ENCODE measurements at places on chromosomes 12 and 14.
A peak's percentile ranks its signal among the peaks of the same experiment; 100 is the strongest.

- no peak for DNase-seq
Observed at GRCh38 chr12:123546281-123546680, 12.8 kb upstream of the RILPL1 start.

DNA sequence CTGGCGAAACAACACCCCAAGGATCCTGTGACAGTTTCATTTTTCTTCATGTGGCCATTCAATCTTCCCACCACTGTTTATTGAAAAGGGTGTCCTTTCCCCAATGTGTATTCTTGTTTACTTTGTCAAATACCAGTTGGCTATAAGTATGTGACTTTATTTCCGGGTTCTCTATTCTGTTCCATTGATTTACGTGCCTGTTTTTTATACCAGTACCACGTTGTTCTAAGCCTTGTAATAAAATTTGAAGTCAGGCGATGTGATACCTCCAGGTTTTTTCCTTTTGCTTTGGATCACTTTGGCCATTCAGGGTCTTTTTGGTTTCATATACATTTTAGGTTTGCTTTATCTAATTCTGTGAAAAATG is 9.1 kb upstream of the MGAT4C start:
- no peak for DNase-seq

DNA sequence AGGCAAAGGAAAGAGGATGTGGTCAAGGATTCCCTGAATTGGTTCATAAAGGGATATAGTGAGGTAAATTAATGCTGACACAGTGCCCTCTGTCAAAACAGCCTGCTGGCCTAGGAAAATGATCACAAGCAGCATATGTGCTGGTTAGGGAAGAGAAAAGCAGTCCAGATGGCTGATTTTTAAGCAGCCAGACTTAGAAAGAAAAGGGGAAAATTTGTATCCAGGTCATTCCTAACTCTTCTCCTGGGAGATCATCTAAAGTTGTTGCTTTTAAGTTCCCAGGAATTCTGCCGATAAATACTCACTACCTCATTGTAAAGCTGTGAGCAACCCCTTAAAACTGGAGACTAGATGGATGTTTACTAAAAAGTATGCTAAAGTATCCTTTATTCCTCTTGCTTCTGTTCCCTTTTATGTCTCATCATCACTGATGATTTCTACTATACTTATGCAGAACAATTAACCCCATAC is 46.4 kb upstream of the CNOT2 start:
- no peak for DNase-seq

- DNase-seq: no peak
Observed at GRCh38 chr12:104106965-104107364, 31.0 kb downstream of the NFYB start.

- peak; percentile 10 for DNase-seq
Observed at GRCh38 chr12:100404769-100405407, 48.0 kb downstream of the SLC17A8 start.

GRCh38 chr14:81095539-81095938 is 125.2 kb downstream of the GTF2A1 start:
- DNase-seq: no peak

DNA sequence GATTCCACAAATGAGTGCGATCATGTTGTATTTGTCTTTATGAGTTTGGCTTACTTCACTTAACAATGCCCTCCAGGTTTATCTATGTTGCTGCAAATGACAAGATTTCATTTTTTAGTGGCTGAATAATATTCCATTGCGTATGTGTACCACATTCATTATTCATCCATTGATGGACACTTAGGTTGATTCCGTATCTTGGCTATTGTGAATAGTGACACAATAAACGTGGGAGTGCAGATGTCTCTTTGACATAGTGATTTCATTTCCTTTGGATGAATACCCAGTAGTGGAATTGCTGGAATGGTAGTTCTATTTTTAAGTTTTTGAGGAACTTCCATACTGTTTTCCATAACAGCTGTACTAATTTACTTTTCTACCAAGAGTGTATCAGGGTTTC is 23.5 kb downstream of the AKAP6 start:
- DNase-seq: no peak

DNA sequence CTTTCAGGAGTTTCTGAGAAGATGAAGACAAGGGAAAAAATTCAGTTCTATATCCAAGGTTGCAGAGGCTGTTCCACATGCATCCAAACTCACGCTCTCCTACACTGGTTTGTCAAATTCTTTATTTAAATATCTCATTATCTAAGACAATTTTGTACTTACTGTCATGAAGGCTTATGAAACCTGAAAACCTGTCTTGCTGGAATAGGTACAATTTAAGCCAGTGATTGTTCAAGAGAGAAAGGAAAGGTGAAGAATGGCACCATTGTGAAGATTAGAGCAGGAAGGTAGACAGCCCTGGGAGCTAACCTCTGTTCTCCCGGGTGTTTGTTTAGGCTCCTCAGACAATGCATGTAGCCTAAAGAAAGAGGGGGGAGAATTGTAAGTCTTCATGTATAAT is 315.1 kb upstream of the PRKD1 start:
- no peak for DNase-seq

DNA sequence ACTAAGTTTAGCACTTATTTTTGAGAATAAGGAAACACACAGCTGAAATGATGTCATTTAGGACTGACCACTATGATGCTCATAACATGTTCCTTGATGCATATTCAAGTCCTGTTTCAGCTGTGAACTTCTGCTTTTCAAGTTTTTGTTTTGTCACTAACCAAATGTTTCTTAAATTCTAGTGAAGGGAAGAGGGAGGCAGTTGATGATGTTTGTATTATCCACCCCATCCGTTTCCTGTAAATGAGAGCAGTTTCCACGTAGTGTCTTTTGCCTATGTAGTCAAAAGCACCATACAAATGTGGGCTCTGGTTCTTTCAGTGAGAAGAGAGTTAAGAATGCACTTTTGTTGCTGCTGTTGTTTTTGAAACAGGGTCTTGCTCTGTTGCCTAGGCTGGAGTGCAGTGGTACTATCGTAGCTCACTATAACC is 491.8 kb downstream of the PCNX1 start:
- DNase-seq: peak; percentile 94

DNA sequence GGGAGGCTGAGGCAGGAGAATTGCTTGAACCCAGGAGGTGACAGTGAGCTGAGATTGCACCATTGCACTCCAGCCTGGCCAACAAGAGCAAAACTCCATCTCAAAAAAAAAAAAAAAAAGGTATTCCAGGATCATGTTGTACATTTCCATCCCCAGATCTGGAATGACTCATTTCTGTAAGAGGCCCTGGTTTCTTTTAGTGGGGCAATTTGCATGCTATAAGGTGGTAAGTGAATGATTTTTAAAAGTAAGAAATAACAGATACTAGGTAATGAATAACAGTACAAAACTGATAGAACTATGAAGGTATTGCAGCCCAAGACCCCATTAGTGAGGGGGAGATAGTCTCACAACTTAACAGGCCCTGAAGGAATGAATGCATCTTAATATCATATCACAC is 17.7 kb upstream of the ADCK1 start:
- DNase-seq: no peak

DNA sequence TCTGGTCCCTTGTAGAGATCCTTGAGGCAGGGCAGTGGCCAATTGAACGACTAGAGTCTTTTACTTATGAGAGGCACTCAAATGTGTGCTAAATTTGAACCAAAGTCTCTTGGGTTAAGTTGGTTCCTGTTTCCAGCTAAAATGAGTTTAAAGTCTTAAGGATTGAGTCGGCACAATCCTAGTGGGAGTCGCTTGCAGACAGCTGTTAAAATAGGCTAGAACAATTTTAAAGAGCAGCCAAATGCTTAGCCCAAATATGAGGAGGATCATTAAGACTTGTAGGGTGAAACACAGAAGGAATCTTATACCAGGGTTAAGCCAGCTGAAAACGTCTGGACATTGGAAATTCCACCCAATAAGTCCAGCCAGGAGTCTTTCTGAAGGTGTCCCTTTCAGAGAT is 216.1 kb downstream of the NUBPL start:
- DNase-seq: no peak

GRCh38 chr12:89840162-89840922 is 131.7 kb upstream of the ATP2B1 start:
- no peak for DNase-seq

DNA sequence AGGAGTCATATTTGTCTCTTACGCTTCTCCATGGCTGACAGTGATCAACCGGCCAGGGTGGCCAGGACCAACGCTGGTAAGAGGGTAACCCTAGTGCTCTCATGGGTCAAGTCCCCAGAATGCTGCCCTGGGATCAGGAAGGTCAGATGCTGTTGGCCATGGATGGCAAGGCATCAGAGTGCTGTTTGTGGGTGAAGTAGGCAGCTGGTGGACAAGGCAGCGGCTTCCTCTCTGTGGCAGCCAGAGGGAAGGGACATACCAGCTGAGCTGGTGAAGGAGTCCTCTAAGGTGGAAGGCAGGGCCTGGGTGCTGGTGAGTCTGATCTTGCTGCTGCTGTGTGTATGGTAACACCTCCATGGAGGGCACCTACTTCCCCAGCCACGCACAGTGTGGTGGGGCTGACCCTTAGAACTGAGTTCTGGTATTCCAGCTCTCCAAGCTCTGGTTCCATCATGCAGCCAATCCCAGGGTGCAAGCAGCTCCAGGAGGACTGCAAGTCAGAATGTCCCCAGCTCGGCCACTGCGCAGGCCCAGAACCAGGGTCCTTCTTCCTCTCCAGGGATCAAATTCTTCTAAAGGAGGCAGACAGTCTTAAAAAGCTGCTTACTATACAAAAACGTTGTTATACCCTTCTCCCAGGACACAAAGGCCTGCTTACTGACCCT is 13.4 kb upstream of the SMOC1 start:
- DNase-seq: no peak

GRCh38 chr14:69129264-69129880 is 23.5 kb downstream of the DCAF5 start:
- peak; percentile 15 for DNase-seq

- no peak for DNase-seq
Observed at GRCh38 chr12:27396216-27396815, 50.2 kb upstream of the SMCO2 start.

DNA sequence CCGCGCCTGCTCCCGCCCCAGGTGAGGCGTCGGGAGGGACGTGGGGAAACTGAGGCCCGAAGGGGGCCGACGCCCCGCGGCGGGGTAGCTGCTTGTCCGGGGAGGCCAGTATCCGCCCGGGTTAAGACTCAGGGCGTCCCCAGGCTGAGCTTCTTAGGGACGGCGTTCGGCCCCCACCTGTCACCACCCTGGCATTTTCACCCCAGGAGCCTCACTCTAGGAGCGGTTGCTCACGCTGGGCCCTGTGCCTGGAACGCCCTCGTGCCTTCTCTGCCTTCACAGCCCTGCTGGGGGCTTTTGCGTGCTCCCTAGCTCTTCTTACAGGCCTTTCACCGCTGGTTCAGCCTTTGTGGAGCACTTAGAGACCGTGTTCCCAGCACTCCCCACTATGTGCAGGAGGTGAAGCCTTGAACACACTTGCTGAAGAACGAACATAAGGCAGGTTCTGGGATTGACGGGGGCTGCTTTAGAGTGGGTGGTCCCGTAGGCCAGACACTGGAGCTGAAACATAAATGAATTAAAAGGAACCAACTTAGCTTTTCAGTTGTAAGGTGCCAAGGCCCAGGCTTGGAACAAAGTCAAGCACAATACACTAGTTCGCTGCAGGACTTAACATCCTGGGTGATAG is 601 bp downstream of the ZNF839 start:
- DNase-seq: no peak

GRCh38 chr12:66999141-66999540 is 270.0 kb upstream of the CAND1 start:
- DNase-seq: no peak

- DNase-seq: no peak
Observed at GRCh38 chr12:114335607-114336006, 70.3 kb downstream of the TBX5 start.
